ENCODE measurements at places on chromosomes 6 and 20.

GRCh38 chr20:62665826-62666735 is 23.8 kb downstream of the SLCO4A1 start:
- DNase-seq = no peak

DNA sequence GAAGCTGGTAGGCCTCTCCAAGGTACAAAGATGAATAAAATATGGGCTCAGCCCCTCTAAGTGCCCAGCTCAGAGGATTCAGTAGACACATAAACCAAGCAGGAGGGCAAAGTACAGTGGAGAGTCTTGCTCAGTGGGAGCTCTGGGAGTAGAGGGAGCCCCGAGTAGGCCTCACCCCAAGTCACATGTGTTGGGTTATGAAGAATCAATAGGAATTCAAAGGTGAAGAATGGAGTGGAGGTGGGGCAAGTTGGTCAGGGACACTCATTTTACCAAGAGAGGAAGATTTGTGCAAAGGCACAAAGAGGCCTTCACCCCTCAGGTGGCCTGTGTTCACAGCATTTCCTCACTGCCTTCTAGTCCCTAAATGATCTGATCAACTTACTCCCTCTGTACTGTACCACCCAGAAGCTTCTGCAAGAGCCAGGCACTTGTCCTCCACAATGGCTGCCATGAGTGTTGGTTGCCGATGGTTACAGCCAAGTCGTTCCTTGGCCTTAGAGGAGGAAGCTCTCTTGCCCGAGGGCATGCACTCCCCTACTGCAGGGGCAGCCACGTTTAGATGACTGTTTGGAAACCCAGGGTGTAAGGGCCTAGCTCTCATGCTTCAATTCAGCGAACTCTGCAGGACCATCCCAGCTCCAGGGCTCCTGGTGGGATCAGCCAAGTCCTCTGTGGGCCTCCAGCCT is 6.7 kb upstream of the CDKN1A start:
- DNase-seq = no peak

GRCh38 chr6:50836231-50836630 is 17.6 kb downstream of the TFAP2B start:
- no peak for DNase-seq

GRCh38 chr6:27605401-27606342 is 132.8 kb upstream of the ZNF184 start:
- no peak for DNase-seq

GRCh38 chr6:27157459-27158315 is 89.8 kb upstream of the PRSS16 start:
- peak; percentile 81 for DNase-seq

DNA sequence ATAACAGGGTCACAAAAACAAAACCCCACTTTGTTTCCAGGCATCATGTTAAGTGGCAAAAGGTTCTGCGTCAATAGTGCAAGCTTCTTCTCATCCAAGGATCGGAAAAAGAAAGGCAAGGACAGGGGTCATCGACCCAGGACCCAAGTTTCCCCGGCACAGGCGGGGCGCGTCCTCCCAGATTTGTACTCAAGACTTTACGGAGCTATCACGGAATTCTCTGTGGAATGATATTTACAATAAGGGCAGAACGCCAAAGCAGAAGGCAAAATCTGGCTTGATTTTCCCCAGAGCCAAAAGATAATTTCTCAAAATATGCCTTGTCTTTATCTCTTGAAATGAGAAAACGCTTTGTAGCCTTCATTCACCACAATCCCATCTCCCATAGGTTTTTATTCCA is 25.5 kb downstream of the PDE10A start:
- DNase-seq = no peak

DNA sequence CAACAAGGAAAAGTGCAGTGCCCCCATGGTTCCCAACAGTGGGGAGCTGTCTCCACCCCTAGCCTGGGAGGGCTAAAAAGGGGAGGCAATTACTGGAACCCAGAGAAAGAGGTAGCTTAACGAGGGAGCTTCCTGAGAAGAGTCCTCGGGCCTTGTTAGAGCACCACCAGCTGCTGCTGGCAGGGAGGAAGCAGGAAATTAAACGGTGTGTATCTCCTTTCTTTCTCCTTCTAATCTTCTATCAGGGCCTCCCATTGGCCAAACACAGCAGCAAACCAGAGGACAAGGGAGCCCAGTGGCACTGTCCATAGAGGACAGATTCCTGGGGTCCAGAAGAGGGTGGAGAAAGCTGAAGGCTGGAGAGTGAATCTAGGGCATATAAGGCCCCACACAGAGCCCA is 7.6 kb upstream of the BTN2A2 start:
- no peak for DNase-seq

GRCh38 chr6:153553627-153554026 is 422.5 kb upstream of the RGS17 start:
- DNase-seq = no peak

DNA sequence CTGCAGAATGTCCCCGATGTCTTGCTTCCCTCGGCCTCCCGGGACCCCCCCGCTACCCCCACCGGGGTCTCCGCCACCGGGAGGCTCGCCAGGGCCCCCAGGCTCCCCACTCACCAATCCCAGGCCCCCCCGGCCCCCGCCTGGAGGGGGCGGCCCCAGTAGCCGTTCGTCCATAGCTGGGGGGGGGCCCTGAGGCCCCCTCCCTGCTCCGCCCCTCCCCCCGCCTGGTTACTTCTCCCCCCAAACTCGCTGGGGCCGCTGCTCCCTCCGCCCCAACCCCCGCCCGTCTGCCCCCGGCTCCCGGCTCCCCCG is 304 bp downstream of the PBX2 start:
- DNase-seq = no peak

DNA sequence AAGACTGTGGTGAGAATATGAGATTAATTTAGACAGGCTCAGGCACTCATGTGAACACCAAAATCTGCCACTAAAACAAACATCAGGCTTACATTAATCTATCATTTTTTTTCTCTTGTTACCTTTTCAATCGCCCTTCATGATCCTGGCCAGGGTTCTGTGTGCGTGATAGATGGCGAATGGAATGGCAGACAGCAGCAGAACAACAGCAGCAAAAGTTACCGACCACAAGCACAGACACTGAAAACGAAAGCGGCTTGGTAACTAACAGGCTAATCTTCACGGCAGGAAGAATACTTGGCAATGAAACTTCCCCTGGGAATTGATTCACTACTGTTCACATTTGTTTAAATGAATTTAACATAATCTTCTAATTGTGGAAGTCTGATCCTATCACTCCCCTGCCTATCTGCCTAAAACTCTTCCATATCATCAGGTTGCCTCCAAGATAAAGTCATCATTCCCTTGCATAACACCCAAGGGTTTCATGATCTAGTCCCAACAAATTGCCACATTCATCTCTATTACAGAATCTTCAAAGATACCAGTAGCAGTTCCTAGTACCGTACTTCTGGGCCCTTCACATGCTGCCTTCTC is 28.7 kb downstream of the PTPRK start:
- DNase-seq = no peak

DNA sequence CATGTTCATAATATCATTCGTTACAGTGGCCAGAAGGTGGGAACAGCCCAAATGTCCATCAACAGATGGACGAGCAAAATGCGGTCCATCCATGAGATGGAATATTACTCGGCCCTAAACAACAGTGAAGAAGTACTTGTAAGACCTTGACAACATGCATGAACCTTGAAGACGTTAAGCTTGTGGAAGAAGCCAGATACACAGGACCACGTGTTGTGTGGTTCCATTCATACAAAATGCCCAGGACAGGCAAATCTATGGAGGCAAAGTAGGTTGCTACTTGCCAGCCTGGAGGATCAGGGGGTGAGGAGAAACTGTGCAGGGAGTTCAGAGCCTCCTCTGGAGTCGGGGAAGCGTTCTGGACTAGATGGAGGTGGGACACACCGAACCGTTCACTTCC is 207.1 kb downstream of the ERMARD start:
- DNase-seq = no peak

DNA sequence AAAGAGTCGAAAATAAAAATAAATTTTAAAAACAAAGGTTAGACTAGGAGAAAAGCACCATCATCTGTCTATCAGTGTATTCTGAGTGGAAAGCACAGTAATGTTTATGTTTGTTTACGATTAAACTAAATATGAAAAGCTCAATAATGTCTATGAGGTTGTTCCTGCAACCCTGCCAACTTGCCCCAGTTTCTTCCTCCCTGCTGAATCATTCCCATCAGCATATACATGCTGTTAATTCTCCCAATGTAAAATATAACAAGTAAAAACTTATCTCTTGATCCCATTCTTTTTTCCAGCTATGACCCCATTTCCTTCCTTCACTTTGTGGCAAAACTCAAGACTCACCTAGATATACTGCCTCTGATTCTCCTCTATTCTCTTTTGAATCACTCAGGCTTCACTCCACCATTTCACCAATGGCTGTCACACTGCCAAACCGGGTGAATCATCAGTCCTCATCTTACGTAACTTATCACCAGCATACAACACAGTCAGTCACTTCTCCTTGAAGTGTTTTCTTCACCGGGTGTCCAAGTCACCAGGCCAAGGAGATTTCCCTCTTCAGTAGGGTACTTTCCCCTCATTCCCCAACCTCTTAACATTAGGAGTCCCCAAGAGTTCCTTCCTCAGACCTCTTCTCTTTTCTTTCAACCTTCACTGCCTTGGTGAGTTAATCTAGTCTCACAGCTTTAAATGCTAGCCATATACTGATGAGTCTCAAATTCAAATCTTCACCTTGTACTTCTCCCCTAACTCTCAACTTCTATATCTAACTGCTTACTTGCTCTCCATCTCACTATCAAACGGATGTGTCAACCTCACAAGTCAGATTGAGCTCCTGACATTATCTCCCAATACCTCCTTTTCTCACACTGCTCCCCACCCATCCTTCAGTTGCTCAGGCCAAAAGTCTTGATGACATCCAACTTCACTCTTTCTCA is 6.2 kb downstream of the TMEM242 start:
- no peak for DNase-seq

GRCh38 chr20:54151075-54151439 is 22.7 kb downstream of the CYP24A1 start:
- DNase-seq = no peak

DNA sequence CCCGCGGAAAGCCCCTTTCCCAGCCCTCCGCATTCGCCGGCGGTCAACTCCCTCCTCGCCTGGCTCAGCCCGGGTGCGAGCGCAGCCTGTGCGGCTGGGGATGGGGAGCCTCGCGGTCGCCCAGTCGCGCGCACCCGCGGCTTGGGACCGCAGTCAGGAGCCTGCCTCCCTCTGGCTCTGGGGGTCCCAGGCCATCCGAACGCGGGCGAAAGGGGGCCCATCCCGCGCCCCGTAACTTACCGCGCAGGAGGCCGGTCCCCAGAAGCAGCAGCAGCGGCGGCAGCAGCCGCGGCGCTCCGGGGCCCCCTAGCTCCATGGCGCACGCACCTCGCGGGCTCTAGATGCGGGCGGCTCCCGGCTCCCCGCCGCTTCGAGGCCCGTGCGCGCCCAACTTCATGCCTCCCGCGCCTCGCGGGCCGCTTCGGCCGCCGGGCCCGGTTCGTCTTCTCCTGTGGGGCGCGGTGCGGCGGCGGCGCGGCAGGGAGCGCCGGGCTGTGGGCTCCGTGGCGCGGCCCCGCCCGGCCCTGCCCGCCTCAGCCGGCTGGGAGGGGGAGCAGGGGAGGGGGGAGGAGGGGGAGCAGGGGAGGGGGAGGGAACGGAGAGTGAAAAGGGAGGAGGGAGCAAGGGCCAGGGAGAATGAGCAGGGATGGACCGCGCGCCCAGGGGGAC is at the start of gene CHRNA4:
CHRNA4 (minus strand) TSS at position 500 of the 669 bp plus-strand sequence; CDS start at position 316, 184 bp downstream.
- DNase-seq = no peak
